ENCODE measurements at places on chromosomes 2 and 18. TPM values are rescaled to one million over a fixed set of nuclear protein-coding genes. Genes with fewer than 3 reads are reported as not detected.

Gene ANKRD30B
- not detected for total RNA-seq

Gene CABYR
- total RNA-seq: 2.4 TPM

Gene FBLN7
- 17.2 TPM for total RNA-seq

Gene ASAP2
- total RNA-seq: 0.75 TPM

- no peak for DNase-seq
These were observed 127.6 kb upstream of the LINC00305 start for GRCh38 chr18:64276311-64277090.

Gene VWA3B
- not detected for total RNA-seq

Gene UGT1A4
- total RNA-seq: not detected

Gene RMC1
- 64.0 TPM for total RNA-seq
